BE2C (cell line): ENCODE measurements at places on chromosomes 1 and 21.

- DNase-seq, result no peak
Observed at GRCh38 chr1:90413519-90413918, 303.6 kb downstream of the BARHL2 start.

GRCh38 chr1:67802565-67802964 is 30.7 kb downstream of the GNG12 start:
- no peak for DNase-seq

DNA sequence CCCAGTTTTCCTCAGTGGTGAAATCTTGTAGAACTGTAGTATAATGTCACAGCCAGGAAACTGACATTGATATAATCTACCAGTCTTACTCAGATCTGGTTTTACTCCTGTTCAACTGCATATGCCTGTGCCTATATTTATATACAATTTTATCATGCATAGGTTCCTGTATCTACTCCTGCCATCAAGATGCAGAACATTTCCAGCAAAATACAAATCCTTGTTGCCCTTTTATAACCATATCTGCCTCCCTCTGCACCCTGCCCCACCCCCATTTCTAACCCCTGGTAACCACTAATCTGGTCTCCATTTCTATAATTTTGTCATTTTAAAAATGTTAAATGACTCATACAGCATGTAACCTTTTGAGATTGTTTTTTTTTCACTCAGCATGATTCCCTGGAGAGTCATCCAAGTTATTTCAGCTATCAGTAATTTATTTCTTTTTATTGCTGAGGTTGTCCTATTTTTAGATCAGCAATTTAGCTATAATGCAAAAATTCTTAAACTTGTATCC is 8.1 kb downstream of the UTP25 start:
- DNase-seq, result no peak

DNA sequence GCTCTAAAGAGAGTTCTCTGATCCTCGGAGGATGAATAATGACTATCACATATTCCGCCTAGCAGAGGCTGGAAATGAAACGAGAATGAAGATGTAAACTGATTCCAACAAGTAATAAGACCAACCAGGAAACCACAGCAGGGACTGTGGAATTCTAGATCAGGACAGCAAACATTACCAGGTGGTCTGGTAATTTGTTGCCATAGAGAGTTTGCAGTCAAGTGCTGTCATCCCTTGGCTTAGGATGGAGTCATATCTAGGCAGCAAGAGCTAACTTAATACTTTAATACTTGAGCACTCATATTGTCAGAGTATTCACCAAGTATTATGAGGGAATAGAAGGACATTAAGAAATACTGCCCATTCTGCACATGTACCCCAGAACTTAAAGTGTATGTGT is 45.1 kb upstream of the MUTYH start:
- no peak for DNase-seq

GRCh38 chr21:42680429-42680828 is 27.0 kb downstream of the PDE9A start:
- no peak for DNase-seq

DNA sequence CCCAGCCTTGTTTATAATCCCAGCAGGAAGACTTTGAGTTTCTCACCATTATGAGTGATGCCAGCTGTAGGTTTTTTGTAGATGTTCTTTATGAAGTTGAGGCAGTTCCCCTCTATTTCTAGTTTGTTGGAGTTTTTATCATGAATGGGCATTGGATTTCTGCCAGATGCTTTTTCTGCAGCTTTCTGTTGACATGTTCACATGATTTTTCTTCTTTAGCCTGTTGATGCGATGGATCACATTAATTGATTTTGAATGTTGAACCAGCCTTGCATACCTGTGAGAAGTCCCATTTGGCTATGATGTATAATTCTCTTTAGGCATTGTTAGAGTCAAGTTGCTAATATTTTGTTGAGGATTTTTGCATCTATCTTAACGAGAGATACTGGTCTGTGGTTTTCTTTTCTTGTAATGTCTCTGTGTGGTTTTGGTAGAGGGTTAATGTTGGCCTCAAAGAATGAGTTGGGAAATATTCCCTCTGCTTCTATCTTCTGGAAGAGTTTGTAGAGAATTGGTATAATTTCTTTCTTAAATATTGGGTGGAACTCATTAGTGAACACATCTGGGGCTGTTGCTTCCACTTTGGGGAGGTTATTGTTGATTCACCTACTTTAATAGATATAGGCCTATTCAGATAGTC is 33.2 kb downstream of the ZBTB40 start:
- DNase-seq, result no peak

DNA sequence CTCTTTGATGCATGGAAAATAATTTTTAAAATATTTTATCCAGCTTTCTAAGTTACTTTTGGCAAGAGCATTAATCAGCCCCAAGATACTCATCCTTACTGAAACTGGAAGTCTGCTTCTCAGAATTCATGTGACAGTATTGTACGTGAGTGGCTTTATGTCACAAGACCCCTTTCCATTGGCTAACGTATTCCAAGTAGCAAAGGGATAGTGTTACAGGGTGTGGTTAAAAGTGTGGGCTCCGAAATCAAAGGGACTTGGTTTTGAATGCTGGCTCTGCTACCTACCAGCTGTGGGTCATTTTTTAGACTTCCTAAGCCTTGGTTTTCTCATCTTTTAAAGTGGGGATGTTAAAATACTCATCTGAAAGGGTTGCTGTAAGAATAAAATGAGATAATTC is 91.7 kb downstream of the RHOU start:
- no peak for DNase-seq

- peak; percentile 84 for DNase-seq
Observed at GRCh38 chr21:33848249-33848953, 67.2 kb downstream of the ATP5PO start.

DNA sequence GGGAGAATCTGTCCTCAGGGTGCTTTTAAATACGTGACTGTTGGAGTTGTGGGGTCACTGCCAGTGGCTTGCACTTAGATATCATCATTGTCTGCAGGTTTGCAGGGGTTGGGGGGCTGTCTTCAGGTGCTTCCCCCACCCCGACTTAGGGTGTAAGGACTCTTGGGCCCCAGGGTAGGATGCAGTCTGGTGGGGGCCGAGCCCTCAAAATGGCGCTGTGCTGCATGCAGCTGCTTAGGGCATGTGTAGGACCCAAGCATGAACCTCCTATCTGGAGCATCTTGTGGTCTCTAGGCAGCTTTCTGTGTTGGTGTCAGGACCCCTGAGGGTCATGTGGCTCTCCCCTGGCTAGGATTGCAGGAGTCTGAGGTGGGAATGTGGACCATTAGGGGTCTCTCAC is 55.6 kb upstream of the B3GALT2 start:
- no peak for DNase-seq

DNA sequence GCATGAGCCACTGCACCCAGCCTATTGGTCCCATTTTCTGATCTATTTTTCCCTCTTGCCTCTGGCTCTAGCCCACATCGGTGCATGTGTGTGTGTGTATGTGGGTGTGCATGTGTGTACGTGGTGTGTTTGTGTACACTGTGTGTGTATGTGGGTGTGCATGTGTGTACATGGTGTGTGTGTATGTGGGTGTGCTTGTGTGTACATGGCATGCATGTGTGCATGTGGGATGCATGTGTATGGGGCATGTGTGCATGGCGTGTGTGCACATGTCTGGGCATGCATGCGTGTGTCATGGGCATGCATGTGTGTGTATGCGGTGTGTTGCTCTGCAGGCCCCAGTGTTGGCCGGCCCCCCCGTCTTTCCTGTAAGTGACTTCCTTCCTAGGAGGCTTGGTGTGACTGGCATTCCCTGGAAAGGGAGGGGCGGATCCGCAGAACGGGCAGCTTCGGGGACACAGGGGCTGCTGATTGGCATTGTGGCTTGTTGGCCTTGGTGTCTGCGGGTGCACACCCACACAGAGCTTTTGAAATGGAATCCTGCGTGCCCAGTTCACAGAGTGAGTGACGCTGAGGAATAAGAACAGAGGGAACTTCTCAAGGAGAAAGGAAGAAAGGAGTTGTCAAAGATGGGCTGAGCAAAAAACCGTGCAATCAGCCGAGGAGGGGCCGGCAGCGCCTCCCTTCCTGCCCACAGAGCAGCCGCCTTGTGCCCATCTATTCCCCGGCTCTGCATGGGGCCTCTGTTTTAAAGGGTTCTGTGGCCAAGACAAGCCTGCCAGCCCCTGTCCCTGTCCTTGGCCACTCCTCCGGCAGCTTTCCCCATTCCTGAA is 8.0 kb downstream of the PDXK start:
- DNase-seq, result no peak

- DNase-seq, result no peak
Observed at GRCh38 chr1:34164771-34165391, at the start of gene CSMD2. Gene CSMD2 (minus strand): TSS chr1:34165230. CDS start chr1:34165097, 133 bp downstream.

DNA sequence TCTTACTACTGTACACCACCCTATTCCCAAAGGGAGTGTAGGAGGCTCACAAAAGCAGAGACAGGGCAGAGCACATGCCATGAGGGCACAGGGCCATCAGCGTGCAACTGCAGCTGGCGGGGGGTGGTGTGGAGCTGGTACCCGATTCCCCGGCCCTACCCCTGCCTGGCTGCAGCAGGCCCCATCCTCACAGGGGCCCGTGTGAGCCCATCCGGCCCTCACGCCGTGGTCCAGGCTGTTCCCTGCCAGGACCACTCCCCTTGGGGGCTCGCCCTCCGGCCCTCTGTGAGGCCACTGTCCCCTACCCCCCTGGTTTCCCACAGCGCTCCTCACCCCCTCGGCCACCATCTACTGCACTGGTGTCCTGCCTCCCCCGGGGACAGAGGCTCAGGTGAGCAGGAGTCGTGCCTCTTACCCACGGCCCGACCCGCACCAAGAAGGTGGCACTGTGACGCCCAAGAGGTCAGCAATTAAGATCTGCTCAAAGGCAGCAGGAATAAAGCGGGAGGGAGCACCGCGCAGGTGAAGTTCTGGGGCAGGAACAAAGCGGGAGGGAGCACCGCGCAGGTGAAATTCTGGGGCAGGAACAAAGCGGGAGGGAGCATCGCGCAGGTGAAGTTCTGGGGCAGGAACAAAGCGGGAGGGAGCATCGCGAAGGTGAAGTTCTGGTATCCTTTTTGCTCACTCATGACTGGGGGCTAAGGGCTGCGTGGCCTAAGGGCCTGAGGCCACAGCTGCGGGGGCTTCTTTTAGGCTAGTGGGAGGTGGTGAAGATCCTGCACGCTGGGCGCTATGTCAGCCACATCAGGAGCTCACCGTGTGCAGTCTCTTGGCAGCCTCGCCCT is 3.9 kb downstream of the POFUT2 start:
- no peak for DNase-seq

DNA sequence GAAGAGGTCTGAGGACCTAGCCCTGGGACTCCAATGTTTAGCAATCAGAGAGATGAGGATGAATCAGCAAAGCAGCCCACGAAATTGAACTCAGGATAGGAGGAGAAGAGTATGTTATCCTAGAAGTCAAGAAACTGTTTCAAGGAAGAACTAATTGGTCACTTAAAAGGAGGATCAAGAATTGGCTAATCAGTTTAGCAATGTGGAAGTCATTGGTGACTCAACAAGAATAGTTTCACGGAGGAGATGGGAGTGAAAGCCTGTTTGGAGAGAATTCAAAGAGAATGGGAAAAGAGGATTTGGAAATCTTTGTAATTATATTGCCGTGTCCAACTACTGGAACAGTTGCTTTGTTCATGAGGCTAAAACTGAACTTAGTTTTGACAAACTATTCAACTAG is 7.4 kb downstream of the HMCN1 start:
- no peak for DNase-seq

DNA sequence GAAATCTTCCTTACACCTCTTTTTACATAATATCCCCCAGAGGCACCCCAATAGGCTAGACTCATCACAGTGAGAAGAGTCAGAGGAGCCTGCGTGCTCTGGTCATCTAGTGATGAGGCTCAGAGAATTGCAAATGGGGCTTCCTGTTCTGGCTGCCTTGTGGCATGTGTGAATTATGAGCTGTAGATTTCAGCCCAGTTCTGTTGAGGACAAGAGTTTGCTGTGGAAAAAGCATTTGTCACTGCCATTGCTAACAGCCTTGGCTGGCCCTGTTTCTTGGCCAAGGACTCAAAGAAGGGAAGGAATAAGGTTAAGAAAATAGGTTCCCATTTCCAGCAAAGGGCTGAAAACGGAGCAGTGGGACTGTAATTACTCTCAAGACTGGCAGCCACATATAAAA is 30.7 kb downstream of the MRAP start:
- DNase-seq, result no peak

- peak; percentile 32 for DNase-seq
Observed at GRCh38 chr1:114756949-114757454, 782 bp downstream of the CSDE1 start.

DNA sequence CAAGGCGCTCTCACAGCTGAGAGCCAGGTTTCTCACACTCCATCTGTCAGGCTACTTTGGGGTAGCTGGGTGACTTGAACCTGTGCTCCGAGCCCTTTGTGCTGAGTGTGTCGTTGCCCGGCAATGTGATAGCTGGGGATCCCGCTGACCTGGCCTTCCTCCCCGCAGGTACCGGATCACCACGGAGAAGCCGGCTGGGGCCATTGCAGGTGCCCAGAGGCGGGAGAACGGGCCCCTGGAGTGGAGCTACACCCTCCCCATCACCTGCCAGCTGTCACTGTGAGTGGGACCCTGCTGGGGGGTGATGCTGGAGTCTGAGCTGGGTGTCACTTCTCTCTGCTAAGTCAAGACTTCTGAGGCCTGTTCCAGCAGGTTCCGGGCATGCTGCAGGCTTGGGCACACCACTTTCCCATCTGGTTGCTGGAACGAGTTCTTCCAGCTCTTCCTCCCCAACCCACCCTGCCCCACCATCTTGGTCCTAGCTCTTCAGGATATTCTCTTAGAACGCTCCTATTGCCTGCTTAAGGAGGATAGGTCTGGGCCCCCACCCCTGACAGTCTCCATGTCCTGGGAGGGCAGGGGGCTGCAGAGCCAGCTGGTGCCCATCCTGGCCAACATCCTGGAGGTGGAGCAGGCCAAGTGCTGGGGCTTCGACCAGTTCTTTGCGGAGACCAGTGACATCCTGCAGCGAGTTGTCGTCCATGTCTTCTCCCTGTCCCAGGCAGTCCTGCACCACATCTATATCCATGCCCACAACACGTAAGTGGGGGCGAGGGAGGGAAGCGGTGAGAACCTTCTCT is 7.5 kb downstream of the IKBKE start:
- DNase-seq, result no peak

DNA sequence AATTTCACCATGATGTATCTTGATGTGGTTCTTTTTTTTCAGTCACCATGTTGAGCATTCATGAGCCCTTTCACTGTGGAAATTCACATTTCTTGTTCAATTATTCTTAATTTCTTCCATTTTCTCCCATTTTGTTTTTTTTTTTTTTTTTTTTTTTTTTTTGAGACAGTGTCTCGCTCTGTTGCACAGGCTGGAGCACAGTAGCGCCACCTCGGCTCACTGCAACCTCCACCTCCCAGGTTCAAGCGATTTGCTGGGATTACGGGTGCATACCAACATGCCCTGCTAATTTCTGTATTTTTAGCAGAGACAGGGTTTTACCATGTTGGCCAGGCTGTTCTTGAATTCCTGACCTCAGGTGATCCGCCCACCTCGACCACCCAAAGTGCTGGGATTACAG is 14.7 kb downstream of the ZNF644 start:
- DNase-seq, result no peak

DNA sequence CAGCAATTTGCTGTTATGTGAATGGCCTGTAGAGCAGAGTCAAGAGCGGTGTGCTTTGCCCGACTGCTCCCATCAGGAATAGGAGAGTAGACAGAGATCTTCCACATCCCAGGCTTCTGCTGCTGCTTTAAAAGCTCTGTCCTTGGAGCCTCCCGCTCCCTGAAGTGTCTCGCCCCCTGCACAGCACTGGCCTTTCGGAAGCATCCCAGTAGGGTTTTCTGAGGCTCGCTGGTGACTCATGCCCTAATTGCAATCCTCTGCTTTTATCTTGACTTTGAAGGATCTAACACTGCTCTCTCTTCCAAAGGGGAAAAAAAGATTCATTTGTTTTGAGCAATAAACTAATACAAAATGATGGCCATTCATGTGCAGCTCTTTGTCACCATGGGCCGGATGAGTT is 13.3 kb upstream of the CD101 start:
- no peak for DNase-seq

GRCh38 chr21:42027822-42028765 is 17.9 kb upstream of the ZBTB21 start:
- no peak for DNase-seq
